Activated naive CD4-positive, alpha-beta T cell treated with anti-CD3 and anti-CD28 coated beads, Interleukin-2, amount 10 ng/mL, durations not matched to agents 5 hours and 36 hours (primary cell): ENCODE measurements at places on chromosomes 11 and 22. TPM values are rescaled to one million over a fixed set of nuclear protein-coding genes. Genes with fewer than 3 reads are reported as not detected.

The FXYD2 gene
- 0.43 TPM for total RNA-seq

The FGF19 gene
- not detected for total RNA-seq

The GSTT2B gene
- not detected for total RNA-seq

The CYP2D6 gene
- total RNA-seq, result 3.4 TPM

The C22orf31 gene
- total RNA-seq, result not detected

The WNT7B gene
- not detected for total RNA-seq

The EMID1 gene
- not detected for total RNA-seq

The OR10D3 gene
- total RNA-seq, result not detected

The LRRC74B gene
- not detected for total RNA-seq

The TENM4 gene
- not detected for total RNA-seq

The HOATZ gene
- total RNA-seq, result not detected

The KRTAP5-11 gene
- not detected for total RNA-seq

The IFITM1 gene
- total RNA-seq, result 1,005 TPM

The LRRC4C gene
- not detected for total RNA-seq

The C11orf52 gene
- not detected for total RNA-seq

The CADM1 gene
- total RNA-seq, result 0.26 TPM

The HEPHL1 gene
- total RNA-seq, result not detected

The RAG1 gene
- total RNA-seq, result 0.30 TPM

The DAGLA gene
- 0.30 TPM for total RNA-seq

The DERL3 gene
- 10.2 TPM for total RNA-seq

The YPEL4 gene
- 1.3 TPM for total RNA-seq

The GAB4 gene
- not detected for total RNA-seq
